ENCODE measurements at places on chromosomes 5 and 9.

DNA sequence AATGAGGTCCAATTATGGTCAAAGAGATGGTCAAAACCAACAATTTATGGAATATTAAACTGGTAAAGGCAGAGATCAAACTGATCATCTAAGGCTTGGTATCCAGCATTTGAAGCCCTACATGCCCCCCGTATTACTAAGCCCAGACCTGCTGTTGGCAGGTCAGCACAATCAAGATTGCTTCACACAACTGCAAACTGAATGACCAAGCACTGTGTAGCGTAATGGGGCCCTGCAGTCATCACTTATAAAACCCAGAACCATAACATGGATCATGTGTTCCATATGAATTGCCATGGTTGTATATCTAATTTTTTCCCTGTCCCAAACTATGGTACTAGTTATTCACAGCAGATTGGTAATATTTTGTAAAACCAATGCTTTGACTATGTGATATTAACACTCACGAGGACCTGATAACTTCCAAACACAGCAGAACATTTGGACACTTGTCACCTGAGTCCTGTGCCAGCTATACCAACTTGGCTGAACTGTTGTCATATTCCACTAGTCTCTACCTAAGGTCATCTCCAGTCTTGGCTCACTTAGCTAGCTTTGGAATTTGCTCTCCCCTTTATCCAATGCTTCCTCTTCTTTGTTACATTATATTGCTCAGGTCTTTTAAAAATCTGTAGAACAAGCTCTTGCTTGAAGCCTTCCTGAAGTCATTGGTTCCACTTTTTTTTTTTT is 81.7 kb upstream of the HMHB1 start:
- no peak for DNase-seq

GRCh38 chr9:120612218-120612617 is 32.3 kb upstream of the CDK5RAP2 start:
- no peak for DNase-seq

- DNase-seq, result no peak
Observed at GRCh38 chr5:112006721-112007120, 249.7 kb upstream of the NREP start.

- no peak for DNase-seq
Observed at GRCh38 chr9:36996706-36997086, 37.4 kb downstream of the PAX5 start.

DNA sequence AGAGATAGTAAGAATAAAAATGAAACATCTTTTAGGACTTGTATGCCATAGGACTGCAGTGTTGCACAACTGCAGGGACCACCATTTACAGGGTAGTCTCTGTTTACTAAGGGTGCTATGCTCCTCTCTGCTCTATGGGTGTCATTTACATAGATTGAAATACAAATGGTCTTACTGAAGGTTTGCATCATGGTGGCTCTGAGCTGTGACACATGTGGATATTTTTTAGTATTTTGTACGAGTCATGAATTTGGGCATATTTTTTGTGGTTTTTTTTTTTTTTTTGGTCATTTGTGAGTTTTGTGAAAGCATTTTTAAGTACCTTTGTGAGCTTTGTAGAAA is 47.4 kb downstream of the CSNK1G3 start:
- no peak for DNase-seq

- peak; percentile 48 for DNase-seq
Observed at GRCh38 chr9:85900504-85901201, 40.3 kb upstream of the NAA35 start.

GRCh38 chr5:43627028-43627427 is 24.0 kb downstream of the NNT start:
- peak; percentile 72 for DNase-seq

DNA sequence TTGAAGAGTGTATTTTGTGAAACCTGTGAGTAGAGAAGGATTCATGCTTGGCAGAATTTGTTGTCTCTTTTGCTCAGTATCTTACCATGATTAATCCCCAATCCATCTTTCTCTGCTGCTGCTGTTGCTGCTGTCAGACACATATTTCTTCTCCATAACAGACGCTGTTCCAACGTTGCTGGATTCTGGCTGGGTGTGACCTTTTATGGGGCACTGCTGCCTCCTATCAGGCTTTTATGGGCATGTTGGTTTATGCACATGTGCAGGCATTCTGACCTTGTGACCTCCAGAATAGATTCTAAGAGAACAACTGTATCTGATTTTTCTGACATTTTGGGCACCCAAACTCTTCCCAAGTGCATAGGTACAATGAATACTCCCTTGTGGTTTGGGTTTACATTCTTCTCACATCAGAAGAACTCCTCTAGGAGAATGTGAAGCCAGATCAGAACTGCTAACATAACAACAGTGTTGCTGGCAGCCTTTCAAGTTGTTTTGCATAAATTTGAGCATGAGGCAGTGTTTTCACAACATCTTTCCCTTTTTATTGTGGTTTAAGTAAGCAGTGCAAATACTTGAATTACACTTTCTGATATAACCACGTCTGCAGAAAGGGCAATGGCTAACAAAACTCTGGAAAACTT is 9.2 kb upstream of the ISL1 start:
- DNase-seq, result no peak

GRCh38 chr5:7705261-7705660 is 145.7 kb downstream of the CFAP90 start:
- no peak for DNase-seq

DNA sequence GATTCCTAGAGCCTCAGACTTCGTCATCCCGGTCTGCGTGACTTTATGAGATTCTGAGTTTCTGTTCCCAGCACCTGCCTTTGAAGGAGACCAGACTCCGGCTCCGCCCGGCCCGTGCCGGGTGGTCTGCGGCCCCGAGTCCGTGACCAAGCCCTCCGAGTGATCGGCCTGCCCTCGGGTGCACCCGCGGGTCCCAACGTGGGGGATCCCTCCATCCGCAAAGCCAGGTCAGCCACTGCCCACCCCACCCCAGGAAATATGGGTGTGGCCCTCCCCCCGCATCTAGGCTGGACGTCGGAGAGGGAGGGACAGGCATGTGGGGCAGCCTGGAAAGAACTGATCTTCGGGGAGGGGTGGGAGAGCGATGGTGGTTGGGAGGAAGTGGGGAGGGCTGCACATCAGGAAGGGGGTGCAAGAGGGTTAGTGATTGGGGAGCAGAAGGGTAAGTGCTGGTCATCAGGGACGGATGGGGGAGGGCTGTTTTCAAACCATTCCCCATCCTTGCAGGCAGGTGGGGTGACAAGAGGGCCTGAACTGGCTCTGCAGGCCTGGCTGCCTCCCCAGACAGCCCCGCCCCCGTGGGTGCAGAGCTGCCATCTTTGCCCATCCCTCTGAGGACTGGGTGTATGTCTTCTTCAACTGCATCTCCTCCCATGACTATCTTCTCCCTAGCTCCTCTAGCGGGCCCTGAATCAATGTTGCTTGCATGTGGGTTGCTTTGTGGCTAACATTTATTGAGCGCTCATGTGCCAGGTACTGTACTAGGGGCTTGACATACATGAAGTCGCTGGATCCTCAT is 747 bp downstream of the LRSAM1 start:
- DNase-seq, result peak; percentile 76

- peak; percentile 99 for DNase-seq
Observed at GRCh38 chr9:36401164-36401740, 1.2 kb upstream of the RNF38 start.

- no peak for DNase-seq
Observed at GRCh38 chr5:116629168-116629567, 54.5 kb upstream of the SEMA6A start.

- DNase-seq, result no peak
Observed at GRCh38 chr9:14281876-14282275, 32.1 kb downstream of the NFIB start.

GRCh38 chr9:127578627-127578951 is 33.5 kb upstream of the STXBP1 start:
- DNase-seq, result no peak

- no peak for DNase-seq
Observed at GRCh38 chr9:90556897-90557675, 85.5 kb downstream of the DIRAS2 start.

All from AG20443 (cell line).